ENCODE measurements at places on chromosomes 11 and 22.
A peak's percentile ranks its signal among the peaks of the same experiment; 100 is the strongest.

GRCh38 chr22:46738647-46739093, 618 bp upstream of the CERK start:
- DNase-seq: no peak

GRCh38 chr11:87405843-87406242, 368.1 kb downstream of the TMEM135 start:
- DNase-seq: no peak

DNA sequence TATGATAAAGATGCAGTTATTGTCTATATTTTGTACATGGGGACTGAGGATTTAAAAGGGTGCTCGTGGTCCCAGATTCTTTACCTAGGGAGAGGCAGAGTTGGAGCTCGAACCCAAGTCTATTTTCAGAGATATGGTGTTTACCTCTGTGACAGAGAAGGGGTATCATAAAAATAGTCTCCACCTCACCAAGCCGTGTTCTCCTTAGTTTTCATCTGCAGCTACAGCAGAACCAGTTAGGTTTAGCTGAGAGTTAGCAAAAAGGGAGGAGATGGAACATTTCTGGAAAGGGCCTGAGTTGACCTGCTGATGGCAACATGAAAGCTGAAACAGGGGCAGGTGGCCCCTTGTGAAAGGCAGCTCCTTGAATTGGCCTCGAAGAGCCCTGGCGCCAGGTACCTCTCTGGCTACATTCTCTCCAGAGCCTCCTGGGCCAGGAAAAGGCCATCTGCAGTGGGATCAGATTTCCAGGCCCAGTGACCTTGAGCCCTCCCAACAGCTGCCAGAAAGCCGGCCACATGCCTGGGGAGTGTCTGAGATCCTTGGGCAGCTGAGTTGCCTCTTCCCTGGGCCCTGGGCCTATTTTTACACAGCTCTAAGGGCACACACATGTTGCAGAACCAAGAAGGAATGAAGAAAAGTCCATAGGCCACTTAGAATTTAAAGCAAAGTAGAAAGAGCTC, 136.6 kb downstream of the NAV2 start:
- no peak for DNase-seq

- peak; percentile 37 for DNase-seq
Observed at GRCh38 chr11:58629857-58630256, 7.4 kb downstream of the CNTF start.

GRCh38 chr22:37284805-37285355, 2.6 kb downstream of the CYTH4 start:
- peak; percentile 65 for DNase-seq

GRCh38 chr22:49915610-49916009, 2.6 kb downstream of the ALG12 start:
- no peak for DNase-seq

DNA sequence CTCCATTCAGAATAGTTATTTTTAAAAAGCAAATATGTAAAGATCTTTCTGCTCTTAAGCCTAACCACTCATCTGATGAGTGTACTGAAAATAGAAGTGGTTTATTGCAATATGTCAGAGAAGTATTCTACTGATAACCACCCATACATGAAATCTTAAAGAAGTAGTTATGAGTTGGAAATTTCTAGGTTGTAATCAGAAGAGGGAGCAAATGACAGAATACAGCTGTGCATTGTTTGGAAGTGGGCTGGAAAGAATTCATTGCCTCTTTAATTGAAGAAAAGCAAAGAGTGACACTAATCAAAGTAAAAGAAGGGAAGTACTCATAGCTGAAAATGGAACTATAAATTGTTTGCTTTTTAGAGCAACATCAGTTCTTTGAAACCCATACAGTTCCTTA, 39.4 kb downstream of the FDX1 start:
- DNase-seq: no peak

Data from CD4-positive, alpha-beta T cell treated with Interleukin-4 for 1 hour (primary cell).